Bronchial epithelial cell (primary cell): ENCODE measurements at places on chromosomes 6 and 20.

GRCh38 chr6:41269166-41269565, 17.3 kb downstream of the TREM1 start:
- DNase-seq: no peak

- peak; percentile 93 for DNase-seq
Observed at GRCh38 chr6:70709826-70710225, 42.1 kb downstream of the SMAP1 start.

DNA sequence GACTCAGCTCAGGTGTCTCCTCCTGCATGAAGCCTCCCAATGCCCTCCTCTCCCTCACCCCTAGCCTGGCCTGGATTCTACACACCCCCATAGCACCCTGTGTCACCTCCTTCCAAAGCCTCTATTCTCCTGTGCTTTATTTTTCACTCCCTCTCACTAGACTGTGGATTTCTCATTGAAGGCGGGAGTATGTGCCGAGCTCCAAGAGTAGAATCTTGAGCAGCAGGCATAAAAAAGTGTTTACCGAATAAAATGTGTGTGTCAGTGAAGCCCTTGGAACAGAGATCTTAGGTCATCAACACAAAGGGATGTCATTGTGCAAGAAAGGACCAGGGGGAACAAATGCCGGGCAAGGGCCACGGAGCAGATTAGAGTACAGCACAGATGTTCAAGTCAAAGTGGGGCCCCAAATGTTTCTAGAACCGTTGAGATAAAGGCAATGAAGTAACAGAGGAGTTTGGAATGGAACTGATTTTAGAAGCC, 106.1 kb upstream of the TMEM170B start:
- no peak for DNase-seq

GRCh38 chr6:13488896-13489237, 1.5 kb upstream of the GFOD1 start:
- no peak for DNase-seq

- no peak for DNase-seq
Observed at GRCh38 chr6:15449011-15449410, 203.1 kb downstream of the JARID2 start.

DNA sequence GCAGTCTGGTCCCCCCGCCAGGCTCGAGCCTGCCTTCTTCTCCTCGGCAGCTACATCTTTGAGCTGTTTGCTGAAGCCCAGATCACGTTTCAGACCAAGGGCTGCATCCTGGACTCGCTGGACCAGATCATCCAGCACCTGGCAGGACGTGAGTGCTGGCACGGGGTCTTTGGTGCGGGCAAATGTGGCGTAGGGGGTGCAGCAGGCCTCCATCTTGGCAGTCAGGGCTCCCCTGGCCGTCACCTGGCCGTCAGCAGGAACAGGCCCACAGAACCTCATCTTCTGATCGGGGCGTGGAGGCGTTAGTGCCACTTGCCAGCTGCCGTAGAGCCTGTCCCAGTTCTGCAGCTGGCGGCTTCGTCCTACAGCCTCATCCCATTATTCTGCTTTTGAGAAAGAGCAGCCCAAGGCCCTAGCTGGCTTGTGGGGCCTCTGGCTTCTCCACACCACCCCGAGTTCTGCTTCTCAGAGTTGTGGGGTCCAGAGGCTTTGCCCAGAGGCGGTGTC, 16.6 kb upstream of the TNFRSF6B start:
- DNase-seq: no peak

DNA sequence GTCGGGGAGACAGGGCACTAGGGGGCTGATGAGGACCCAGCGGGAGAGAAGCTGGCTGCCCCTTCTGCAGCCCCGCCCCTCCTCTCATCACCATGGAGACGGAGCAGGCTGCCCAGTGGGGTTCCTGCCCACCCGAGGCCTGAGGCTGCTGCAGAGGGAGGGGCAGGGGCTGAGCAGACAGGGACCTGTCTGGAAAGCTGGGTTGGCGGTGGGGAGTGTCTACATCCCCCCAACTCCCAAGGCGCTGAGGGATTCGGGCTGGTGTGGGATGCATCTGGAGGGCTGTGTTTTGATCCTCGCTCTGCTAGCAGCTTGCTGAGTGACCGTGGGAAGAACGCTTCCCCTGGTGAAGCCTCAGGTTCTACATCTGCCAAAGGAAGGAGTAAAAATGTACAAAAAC, 1.2 kb upstream of the BPI start:
- DNase-seq: no peak

GRCh38 chr6:47420394-47421371, 56.9 kb upstream of the CD2AP start:
- peak; percentile 67 for DNase-seq

DNA sequence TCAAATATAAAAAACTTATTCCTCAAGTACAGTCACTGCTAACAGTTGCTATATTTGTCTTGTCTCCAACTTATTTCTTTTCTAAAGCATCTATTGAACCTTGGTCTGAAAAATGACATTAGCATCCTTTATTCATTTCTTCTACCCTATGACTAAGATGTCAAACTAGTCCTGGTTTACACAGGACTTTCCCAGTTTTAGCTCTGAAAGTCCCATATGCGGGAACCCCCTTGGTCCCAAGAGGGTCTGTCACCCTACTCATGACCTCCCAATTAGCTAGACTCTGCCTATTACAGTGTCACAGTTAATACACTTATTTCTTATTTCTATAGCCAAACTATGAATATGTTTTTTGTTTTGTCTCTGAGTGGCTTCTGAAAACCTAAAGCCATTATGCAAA, 37.1 kb downstream of the PLEKHG1 start:
- no peak for DNase-seq

- DNase-seq: peak; percentile 6
Observed at GRCh38 chr6:14848019-14848418, 397.9 kb upstream of the JARID2 start.

DNA sequence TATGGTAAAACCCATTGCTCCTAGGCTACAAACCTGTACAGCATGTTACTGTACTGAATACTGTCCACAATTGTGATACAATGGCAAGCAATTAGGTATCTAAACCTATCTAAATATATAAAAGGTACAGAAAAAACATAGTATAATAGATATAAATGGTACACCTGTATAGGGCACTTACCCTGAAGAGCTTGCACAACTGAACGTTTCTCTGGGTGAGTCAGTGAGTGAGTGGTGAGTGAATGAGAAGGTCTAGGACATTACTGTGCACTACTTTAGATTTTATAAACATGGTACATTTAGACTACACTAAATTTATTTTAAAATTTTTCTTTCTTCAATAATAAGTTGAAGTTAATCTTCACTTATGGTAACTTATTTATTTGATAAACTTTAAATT, 119.9 kb upstream of the CEP85L start:
- DNase-seq: peak; percentile 74

DNA sequence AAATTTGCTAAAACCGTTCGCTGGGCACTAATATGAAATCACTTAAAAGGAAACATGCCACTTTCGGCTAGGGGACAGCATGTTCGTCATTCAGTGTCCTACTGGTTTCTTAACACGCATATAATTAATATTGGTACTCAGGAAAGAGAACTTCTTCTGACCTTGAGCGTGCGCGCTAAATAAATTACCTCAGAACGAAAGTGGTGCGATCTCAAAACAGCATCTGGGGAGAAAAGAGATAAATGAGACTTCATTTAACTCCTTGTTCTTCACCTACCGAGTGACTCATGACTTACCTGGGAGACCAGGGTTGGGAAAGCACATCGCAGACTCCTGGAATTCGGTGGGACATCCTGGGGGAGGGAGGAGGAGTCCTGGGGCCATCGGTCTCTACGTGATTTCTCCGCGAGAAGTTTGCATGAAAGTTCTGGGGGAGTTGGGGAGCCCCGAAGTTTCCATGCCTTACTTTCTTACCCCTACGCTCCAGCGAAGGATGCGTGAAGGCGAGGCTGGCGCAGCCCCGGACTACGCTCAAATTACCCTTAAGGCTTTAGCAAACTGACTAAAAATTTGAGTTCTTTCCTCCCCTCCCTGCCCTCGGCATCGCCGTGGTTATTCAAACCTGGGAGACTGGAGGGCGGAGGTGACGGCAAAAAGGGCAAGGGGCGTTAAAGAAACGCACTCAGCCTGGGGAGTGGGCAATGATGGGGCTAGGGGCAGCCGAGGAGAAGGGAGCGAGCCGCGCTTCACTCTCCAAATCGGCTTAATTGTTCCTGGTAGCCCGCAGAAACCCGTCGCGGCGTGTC, 1.1 kb upstream of the BEND6 start:
- DNase-seq: no peak

- peak; percentile 26 for DNase-seq
Observed at GRCh38 chr6:113073611-113074191, 726.6 kb downstream of the RFPL4B start.

DNA sequence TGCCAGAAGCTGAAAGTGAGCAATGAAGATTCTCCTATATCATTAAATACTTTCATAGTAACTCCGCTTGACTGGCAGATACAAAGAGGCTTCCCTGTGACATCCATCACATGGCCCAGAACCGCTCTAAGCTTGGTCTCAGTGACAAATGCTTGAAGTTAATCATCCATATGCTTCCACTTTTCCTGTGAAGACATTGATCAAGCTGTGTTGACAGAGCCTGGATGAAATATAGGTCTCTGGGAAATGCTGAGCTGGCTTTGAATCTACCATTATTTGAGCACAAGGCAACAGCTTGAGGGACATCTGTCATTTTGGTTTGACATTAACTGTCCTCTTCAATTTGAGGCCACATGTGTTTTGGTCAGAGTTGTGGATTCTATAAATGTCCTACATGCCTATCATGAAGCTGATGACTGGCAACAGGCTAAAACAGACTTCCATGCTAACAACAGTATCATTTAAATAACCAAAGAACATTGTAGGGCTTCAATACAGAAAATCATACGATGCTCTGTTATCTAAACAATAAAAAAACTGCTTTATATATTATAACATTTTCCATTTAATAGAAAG, 402.2 kb upstream of the IRAK1BP1 start:
- DNase-seq: no peak

DNA sequence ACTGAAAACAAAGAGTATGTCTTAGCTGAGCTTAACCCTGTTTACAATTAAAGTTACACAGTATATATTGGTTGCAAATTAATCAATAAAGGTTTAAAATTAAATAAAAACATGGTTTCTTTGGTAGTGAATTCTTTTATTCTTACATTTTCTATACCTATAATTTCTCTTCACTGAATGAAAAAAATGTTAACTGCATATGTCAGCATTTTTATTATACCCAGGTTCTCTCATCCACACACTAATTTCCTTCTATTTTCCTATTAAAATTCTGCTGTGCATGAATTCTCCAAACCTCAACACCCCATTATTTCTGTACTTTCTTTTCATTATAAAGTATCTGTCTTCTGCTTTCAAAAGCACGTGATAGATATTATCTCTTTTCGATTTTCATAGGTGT, 91.9 kb downstream of the TBC1D32 start:
- DNase-seq: no peak

DNA sequence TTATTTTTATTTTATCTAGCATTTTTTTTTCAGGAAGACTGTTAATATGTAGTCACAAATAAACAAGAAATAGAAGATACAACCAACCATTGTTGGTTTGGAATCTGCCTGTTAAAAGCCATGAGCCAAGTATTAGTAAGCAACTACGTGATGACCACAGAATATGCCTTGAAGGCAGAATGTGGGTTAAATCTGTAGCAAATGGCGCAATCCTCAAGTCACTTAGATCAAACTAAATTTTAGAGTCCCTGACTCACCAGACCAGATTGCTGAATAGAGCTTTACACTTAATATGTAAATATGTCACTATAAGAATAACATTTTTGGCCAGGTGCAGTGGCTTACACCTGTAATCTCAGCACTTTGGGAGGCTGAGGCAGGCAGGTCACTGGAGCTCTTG, 800.1 kb upstream of the CITED2 start:
- DNase-seq: peak; percentile 100

- peak; percentile 51 for DNase-seq
Observed at GRCh38 chr6:30712441-30712945, 4.6 kb downstream of the MDC1 start.

DNA sequence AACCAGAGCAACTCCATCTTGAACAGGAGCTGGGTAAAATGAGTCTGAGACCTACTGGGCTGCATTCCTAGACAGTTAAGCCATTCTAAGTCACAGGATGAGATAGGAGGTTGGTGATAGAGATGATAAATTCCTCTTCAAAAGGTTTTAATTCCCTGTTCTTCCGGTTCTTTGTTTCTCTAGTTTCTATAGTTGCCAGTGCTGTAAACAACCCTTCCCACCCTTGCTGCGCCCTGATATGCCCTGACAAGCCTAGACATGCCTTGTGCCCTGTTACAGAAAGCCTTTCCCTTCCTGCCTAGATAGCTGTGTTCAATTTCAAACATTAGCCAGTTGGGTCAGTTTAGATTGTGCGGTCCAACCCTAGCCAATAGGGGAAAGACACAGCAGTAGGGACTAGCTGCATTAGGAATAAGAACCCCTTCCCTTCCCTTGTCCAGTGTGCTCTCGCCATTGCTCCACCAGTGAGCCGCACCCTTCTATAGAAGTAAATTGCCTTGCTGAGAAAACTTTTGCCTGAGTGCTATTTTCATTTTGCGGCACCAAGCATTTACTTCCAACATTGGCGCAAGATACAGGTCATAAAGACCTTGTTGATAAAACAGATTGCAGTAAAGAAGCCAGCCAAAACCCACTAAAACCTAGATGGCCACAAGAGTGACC, 52.5 kb upstream of the CCN2 start:
- DNase-seq: peak; percentile 80

DNA sequence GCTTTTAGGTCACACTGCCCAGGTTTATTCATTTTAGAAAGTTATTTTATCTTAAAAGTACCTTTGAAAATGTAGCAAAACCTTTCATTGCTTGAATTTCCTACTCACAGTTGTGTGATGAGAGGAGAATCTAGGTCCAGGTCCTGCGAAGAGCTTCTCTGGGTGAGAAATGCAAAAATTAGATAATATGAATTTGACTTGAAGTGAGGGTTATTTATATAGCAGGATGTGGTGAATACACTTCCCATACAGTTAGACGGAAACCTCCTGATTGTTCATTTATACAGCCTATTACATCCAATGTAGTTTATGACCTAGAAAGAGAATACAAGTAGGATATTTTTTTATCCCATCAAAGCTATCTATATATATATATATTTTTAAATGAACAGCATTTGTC, 30.5 kb downstream of the CDKAL1 start:
- no peak for DNase-seq

DNA sequence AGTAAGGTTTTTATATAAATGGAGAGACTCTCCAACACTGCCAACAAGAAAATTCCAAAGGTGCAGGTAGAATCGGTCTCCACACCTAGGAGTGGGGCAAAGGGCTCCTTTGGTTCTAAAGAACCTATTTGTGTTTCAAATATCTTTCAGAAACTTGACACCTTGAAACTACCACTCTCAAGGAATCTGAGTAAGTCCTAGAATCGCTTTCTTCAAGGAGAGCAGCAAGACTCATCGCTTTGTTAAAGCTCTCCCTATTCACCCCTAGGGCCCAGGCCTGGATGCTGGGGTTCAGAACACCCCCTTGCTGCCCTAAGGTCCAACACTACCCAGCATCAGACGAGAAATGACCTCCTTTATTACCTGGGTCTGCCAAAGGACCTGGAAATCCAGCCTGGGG, 2.0 kb downstream of the CLIC5 start:
- no peak for DNase-seq

GRCh38 chr20:22560817-22561216, 23.6 kb downstream of the FOXA2 start:
- DNase-seq: no peak

- DNase-seq: no peak
Observed at GRCh38 chr6:129875610-129876520, 14.8 kb upstream of the TMEM244 start.
